ENCODE measurements at places on chromosomes 2 and 18.

DNA sequence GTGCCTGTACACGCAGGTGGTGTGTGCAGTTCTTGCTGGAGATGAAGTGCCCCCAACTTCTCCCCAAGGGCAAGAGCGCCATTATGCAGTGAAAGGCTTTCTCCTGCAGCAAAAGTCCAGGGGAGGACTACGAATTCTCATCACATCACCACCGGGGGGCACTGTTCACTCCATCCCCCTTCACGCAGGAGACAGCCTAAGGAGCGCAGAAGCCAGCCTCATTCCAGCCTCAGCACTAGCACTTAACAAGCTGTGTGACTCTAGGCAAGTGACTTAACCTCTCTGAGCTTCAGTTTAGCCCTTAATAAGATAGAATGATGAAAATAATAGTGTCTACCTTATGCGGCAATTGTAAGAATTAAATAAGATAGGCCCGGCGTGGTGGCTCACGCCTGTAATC is 32.3 kb downstream of the DNMT3A start:
- DNase-seq = no peak

GRCh38 chr2:31606509-31606908 is 25.8 kb upstream of the SRD5A2 start:
- DNase-seq = no peak

GRCh38 chr2:14136030-14136429 is 496.5 kb upstream of the LRATD1 start:
- no peak for DNase-seq

- DNase-seq = no peak
Observed at GRCh38 chr2:67845621-67846369, 217.0 kb downstream of the C1D start.

GRCh38 chr2:47299555-47299954 is 103.4 kb upstream of the MSH2 start:
- no peak for DNase-seq

DNA sequence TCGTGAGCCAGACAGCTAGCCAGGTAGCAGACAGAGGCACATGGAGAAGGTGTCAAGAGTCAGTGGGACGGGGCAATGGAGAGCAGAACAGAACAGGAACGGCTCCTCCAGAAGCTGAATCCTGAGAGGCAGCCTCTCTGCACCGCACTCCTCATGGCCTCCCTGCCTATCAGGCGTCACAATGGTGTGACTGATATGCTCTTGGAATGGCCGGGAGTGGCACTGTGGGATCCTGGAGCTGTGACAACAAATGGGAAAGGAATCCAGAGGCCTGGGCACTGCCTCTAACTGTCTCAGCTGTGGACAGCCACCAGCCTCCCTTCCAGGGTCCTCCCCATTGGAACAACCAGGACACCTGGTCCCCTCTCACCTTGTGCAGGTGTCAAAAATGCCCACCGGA is 89.1 kb upstream of the ID2 start:
- no peak for DNase-seq

DNA sequence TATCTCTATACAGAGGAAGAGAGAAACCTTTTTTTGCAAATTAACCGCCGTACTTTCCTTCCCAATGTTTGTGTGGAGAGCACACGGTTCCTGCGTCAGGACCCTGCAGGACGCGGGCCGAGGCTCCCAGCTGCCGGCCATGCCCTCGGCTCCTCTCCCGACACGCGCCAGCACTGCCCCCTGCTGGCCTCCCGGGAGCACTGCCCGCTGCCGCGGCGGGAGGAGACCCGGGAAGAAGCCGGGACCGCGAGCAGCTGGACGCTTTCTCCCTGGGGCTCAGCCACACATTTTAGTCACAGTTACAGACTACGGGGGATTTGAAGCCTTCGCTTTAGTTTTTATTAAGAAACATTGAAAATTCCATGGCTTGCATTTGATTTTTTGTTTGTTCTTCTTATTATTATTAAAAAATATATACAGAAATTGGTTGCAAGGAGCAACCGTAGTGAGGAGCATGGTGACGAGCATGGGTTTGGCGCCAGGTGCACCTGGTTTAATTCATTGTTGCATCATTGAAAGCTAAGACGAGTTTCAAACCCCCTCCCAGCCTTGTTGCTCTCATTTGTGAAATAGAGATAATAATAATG is 401.2 kb downstream of the GALR1 start:
- no peak for DNase-seq

DNA sequence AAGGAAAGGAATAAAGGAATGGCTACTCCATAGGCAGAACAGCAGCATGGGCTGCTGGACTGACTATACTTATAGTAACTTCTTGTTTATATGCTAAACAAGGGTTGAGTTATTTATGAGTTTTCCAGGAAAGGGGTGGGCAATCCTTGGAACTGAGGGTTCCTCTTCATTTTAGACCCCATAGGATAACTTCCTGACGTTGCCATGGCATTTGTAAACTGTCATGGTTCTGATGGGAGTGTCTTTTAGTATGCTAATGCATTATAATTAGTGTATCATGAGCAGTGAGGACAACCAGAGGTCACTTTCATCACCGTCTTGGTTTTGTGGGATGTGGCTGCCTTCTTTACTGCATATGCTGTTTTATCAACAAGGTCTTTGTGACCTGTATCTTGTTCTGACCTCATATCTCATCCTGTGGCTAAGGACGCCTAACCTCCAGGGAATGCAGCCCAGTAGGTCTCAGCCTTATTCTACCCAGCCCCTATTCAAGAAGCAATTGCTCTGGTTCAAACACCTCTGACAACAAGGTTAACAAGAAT is 98.6 kb upstream of the CABLES1 start:
- DNase-seq = no peak

- DNase-seq = no peak
Observed at GRCh38 chr2:9423922-9424272, 443 bp downstream of the CPSF3 start.

GRCh38 chr2:128421286-128421685 is 102.6 kb upstream of the HS6ST1 start:
- no peak for DNase-seq

DNA sequence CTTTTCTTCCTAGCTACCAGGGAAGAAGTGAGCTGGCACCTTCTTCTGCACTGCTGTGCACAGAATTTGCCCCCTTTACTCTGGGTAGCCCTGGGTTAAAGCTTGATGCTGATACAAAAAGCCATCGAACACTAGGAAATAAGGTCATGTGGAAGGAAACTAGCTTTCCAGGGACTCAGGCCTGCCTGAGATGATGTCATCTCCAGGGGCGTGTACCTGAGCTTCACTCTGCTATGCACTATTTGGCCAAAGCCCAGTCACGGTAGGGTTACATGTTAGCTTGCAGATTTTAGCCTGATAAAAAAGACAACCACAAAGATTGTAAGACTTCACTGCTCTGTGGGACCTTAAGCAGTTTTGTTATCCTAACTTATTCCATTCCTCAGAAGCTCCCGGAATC is 20.4 kb downstream of the EDAR start:
- no peak for DNase-seq

- no peak for DNase-seq
Observed at GRCh38 chr2:58137856-58138255, 91.2 kb downstream of the VRK2 start.

DNA sequence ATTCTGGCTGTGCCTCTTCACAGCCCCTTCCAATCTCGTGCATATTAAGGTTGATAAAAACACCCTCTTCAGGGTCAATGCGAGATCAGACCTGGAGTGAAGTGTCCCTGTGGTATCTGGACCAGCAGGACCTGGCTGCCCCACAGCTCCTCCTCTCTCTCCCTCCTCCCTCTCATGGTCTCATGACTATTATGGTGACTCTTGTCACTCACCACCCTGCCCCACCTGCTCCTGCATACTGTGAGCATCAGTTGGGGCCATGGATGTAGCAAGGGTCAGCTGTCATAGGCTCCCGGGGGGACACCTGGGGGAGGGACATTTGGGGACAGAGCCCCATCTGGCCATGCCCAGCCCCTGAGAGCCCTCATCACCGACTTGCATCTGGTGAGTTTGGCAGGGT is 50.2 kb downstream of the ODC1 start:
- no peak for DNase-seq

DNA sequence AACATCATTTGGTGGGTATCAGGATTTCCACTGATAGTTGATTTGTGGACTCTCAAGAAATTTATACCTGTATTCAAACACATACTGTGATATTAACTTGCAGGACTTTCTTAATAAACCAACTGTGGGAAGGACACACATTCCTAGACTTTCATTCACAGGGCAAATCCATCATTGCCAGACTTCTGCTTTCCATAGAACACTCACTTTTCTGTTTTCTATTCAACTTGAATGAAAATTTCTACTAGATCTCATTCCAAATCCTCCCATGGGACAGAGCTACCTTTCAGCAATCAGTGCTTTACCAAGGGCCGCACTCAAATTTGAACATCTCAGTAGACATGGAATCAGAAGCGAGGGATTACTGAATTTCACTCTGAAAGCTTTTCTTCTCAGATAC is 612.5 kb downstream of the IRS1 start:
- DNase-seq = no peak

DNA sequence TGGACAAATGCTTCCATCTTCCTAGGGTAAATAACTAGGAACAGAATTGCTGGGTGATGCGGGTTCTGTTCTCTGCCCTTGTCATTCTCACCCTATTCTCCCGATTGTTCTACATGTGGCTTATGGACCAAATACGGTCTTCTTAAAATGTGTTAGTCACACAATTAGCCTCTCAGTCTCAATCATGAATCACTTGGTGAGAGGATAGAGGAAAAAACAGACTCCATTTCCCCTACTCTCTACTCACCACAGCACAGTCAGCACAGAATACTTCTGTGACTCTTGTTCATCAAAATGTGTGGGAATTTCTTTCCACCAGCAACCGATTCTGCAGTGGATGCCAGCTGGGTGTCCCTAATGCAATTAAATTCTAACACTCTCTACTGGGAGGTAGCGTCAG is 125.2 kb downstream of the SH3BP4 start:
- no peak for DNase-seq

DNA sequence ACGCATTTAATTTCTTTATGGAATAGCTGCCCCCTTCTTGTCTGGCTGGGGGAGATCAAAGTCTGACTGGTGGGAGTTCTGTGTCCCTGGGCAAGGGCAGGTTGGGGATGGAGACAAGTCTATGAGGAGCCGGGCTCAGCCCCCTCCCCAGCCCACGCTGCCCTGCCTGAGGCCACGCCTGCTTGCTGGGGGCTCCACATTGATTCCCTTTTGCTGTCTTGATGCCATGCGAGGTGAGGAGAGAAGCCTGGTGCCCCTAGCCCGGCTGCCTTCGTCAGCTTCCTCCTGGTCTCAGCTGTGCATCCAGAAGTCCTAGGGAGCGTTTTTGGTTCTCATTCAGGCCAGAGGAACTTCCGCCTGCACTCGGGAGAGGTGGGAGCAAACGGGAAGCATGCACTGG is 247.9 kb downstream of the NDUFA10 start:
- no peak for DNase-seq

GRCh38 chr2:61371027-61371426 is 99.9 kb downstream of the USP34 start:
- no peak for DNase-seq

DNA sequence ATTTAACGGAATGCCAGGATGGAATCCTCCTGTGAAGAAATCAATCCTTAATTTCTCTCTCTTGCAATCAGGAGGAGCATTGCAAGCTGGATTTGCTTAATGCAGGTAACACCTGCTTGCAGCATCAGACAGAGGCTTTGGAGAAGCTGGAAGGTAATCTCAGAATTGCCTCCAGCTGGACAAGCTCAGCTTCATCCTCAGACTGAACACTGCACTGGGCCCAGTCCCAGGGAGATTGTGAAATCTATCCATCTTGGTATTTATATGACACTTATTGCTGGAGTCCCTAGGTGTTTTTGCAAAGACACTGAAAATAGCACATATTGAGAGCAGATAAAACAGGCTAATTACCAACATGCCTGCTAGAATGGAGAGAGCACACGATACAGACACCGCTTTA is 179.4 kb upstream of the SESTD1 start:
- no peak for DNase-seq

DNA sequence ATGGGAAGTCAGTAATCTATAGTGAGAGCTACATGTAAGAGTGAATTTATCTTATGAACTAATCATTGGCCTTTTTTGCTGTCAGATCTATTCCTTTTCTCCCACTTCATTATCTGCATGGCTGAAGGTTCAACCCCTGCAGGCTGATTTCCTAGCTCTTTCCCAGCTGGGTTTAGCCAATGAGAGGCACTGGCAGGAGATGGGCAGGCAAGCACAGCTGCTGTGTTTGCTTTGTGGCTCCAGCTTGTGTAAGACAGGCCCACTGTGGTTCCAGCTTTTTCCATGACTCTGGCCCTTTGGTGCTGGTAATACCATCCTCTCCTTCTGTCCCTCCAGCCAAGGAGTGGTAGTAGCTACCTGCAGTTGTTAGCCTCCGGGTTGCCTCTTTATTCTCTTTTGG is 248.8 kb downstream of the PLCL1 start:
- no peak for DNase-seq

DNA sequence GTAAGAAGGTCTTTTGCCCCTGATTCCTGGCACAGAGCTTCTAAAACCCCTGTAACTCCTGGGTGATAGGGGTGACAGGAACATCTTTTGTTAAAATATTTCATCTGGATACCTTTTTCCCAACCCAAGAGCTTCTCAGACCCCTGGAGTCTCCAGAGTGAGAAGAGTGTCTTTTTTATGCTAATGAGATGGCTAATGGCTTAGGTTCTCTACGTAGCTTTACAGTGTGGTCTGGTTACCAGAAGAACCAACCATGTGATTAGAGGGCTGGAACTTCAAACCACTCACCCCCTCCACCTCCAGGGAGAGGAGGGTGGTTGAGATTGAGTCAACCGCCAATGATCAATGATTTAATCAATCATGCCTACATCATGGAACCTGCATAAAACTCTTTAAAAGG is 16.2 kb upstream of the DCC start:
- no peak for DNase-seq

DNA sequence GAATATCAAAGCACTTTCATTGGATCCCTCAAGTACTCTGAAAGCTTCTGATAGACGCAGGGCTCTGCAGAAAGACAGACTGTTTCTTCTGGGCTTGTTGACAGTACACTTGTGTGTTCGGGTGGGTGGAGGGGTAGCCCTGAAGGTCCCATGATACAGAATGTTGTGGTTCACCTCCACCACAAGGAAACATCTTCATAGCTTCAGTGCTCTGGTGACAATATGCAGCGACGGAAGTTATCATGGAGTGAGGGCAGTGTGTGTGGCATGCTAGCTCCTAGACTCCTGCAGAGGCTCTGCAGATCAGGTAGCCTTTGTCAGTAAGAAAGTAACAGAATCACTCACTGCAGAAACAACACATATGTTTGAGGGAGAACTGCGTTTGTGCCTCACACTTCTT is 90.7 kb downstream of the MEIS1 start:
- DNase-seq = no peak

- DNase-seq = no peak
Observed at GRCh38 chr2:80499095-80499494, 194.5 kb upstream of the LRRTM1 start.

GRCh38 chr18:24068945-24069693 is 54.6 kb downstream of the TTC39C start:
- DNase-seq = no peak
